ENCODE measurements at places on chromosomes 13 and 19.

GRCh38 chr19:40721936-40722661 is 5.2 kb downstream of the ITPKC start:
- DNase-seq, result no peak

GRCh38 chr13:23751195-23751594 is 138.0 kb downstream of the MIPEP start:
- no peak for DNase-seq

DNA sequence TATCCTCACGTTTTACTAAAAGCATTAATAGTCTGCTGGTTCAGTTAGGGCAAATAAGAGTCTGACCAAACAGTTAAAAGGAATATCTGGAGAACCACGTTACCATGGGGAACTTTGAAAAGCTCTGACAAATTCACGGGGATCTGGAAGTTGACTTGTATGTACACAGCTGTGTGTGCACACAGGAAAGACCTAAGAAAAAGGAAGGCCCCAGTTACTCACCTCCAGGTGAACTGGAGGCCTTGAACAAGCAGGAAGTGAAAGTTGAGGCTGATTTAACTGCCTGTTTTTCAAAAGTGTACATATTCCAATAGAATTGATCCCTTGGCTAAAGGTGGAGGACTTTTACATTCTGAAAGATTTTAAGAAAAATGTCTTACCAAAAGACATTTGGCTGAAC is 1891.6 kb upstream of the PCDH20 start:
- DNase-seq, result no peak

- DNase-seq, result no peak
Observed at GRCh38 chr13:71727662-71728061, 139.3 kb downstream of the DACH1 start.

DNA sequence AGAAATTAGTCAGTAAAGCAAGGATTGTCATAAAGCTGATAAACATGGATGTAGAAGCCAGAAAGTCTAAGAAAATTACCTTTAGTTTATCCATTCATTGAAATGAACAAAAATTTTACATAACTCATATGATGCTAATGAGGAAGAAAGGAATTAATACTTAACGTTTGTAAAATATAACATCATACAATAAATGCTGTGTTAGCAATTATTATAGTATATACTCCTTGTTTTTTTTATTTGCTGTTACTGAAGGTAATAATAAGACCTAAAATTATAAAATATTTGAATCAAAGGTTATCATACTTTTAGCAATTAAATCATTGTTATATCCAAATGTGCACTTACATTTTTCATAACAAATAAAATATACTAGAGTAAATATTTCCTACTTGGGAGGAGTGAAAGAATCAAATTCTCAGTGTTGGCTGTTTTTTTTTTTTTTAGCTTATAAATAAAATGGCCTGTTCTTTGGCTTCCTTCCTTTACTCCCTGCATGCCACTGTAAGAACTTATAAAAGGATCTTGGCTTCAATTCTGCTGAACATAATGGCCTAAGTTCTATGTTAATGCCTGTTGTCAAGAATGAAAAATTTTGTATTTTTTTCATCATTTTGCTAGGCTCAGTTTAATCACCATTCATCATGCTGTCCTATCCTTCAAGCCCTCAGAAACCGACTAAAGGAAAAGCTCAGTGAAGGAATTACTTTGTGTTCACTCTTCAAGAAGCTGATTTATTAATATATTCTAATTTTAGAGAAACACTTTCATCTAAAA is 167.4 kb upstream of the SLITRK1 start:
- DNase-seq, result no peak

Data from stimulated activated CD4-positive, alpha-beta T cell treated with anti-CD3 and anti-CD28 coated beads, TNF-alpha, amount 100 ng/mL, for 48 hours (primary cell).